ENCODE measurements at places on chromosomes 6 and 20.

GRCh38 chr6:128690063-128690462 lies 169.7 kb upstream of the PTPRK start:
- no peak for DNase-seq

- DNase-seq = no peak
Measured at GRCh38 chr6:1399085-1399780, 9.9 kb downstream of the FOXF2 start.

- no peak for DNase-seq
Measured at GRCh38 chr6:114739656-114740055, 396.8 kb upstream of the HS3ST5 start.

DNA sequence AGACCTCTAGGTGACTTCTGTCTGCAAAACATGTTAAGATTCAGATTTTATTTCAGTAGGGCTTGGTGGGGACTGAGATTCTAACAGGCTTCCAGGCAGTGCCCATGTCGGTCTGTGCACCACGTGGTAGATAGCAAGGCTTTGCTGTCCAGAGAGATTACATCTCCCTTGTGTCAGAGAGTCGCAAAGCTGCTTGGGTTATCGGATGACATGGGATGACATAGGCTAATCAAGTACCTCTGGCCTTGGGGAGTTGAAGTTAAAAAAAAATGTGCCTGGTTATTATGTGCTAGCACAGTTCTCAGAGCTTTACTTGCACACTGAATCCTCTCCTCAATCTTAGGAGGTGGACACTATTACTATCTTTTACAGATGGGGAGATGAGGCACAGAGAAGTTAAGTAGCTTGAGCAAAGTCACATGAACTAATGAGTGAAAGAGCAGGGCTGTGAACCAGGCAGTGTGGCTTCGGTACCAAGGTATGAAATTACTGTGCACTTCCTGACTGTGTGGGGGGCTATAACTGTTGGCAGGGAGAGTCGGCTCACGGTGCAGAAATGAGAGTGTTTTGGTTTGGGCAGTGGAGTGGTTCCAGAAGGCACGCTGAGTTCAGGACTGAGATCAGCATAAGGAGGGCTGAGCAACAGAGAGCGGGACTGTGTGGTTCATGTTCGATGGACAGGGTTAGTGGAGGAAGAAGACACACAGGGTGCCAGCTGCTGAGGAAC lies 41.1 kb downstream of the FARS2 start:
- no peak for DNase-seq

GRCh38 chr20:50245498-50246366 lies 55.1 kb downstream of the CEBPB start:
- DNase-seq = peak; percentile 68

- no peak for DNase-seq
Measured at GRCh38 chr6:124974771-124975377, 12.6 kb downstream of the RNF217 start.

DNA sequence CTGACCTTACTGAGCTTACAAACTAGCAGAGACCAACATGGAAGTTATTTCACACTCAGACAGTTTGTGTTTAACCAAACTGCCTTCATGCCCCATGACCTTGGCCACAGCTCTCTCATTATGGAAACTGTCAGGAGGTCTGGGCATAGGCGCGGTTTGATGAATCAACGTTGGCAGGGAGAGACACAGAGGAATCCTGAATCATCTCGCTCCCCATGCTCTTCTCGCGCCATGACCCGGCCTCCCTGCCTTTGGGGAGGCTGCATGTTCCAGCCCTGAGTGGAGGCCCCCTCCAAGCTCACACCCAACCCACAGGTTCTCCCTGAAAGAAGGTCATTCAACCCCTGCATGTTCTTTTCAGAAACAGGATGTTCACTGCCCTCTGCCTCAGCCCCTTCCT lies 15.9 kb upstream of the GDAP1L1 start:
- DNase-seq = no peak

DNA sequence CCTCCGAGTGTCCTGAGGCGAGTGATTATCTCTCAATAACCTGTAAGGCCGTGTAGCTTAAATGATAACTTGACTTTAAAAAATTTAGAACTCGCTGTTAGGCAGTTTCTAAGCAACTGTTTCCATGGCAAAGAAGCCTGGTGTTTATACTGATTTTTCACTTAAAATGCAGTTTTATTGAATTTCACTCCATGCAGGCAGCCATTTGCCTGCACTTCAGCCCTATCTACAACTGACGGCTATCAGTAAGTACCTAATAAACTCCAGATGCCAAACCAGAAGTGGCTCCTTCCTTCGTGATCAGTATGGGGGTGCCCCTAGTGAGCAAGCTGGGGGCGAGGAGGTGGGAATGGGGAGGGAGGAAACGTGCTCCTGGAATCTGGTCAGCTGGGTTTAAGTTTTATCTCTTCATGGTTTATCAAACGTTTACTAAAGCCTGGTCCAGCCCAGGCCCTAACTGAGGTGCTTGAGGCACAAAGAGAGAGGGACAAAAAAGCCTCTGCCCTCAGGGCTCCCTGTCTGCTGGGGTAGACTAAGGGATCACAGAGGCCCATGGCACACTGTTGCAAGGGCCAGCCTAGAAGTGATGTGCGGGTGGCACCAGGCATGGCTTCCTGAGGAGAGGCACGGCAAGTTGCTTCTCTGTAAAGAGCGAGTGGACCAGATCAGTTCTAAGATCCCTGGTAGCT lies 45.5 kb downstream of the TTI1 start:
- DNase-seq = no peak

DNA sequence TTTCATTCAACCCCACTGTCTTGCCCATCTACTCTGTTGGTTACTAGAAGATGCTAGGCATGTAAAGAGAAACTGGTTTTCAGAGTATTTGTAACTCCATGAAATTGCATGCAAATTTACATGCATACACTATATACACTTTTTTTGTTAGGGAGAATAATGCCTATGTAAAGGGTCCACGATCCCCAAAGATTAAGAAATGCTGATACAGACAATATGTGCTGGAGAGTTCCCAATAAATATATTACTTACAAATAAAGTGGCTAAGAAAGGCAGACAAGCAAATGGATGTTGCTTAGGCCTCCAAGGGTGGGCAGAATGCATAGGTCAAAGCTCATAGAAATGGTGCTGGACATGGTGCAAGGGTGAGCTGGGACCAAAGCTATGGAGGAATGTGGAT lies 109.6 kb upstream of the NHSL1 start:
- no peak for DNase-seq

GRCh38 chr6:32105433-32105832 lies 3.7 kb downstream of the TNXB start:
- no peak for DNase-seq

DNA sequence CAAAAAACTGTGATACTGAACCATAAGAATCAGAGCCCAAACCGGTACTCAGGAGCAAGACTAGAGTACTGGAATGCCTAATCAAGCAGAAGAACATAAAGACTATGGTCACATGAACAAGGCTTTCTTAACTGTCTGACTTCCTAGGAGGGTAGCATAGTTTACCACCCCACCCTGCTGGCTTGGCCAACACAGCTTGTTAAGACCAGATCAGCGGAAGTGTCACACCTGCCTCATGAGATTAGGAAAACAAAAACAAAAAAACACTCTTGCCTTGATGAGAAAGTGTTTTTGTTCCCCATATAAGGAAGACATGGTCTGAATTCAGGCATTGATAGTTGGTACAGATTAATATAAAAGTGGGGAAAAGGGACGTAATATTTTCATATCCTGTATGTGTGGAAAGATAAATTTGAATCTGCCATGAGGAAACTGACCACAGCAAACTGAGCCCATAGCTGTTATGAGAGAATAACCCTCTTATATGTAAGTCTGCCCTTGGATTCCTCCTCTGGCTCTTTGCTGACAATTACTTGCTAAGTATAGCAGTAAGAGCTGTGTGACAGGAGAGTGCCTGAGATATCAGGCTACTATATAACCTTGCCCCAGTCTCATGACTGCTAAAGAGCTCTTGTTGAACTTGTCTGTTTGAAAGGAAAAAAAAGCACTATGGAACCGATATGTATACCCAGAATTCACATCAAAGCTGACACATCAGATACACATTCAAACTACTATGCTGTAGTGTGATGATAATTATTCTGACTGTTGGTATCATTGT lies 197.1 kb downstream of the EPHA7 start:
- no peak for DNase-seq

GRCh38 chr6:80217794-80218193 lies 111.3 kb downstream of the BCKDHB start:
- no peak for DNase-seq

DNA sequence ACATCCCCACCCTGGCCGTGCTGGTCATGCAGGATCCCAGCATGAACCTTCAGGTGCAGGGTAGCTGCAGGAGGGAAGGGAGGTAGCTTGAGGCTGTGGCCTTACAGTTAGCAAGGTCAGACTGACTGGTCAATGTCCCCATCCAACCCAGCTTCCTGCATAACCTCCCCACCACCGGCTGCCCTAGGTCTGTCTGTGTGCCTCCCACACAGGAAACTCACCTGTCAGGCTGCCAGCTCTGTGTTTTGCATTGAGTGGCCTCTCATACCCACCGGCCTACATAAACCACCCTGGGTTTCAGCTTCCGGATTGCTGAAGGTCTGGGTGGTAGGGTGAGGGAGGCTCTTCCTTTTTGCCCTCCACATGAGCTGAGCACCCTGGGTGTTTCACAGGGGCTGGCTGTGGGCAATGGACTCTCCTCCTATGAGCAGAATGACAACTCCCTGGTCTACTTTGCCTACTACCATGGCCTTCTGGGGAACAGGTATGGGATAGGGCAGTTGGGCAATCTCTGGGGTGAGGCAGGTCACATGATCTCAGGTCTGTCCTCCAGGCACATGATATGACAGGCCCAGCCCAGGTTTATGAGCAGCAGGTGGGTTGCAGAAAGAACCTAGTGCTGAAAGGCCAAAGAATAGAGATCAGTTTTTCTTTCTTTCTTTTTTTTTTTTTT lies 1.8 kb downstream of the CTSA start:
- no peak for DNase-seq

- no peak for DNase-seq
Measured at GRCh38 chr6:166647896-166648295, 20.8 kb upstream of the RPS6KA2 start.

DNA sequence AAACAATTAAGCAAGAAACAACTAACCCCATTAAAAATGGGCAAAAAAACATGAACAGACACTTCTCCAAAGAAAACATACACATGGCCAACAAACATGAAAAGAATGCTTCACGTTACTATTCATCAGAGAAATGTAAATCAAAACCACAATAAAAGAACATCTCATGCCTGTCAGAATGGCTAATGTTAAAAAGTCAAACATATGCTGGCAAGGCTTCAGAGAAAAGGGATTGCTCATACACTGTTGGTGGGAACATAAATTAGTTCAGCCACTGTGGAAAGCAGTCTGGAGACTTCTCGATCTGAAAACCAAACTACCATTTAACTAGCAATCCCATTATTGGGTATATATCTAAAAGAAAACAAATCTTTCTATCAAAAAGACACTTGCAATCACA lies 217.5 kb downstream of the TINAG start:
- DNase-seq = peak; percentile 79

DNA sequence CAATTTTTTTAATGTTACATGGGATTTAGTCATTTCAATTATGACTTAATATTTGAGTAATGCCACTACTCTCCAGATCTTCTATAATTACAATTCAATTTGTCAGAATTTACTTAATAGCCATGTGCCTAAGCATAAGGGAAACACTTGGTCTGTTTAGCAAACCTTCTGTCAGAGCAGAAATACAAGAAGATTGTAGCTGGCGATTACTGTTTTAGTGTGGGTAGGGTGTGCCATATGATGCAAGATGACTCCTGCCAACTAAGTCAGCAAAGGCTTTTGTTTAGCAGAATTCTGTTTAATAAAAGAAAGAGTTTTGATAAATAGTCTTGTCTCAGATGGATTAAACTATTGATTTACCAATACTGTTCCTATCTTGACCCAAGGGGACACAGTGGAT lies 455.4 kb downstream of the RNF144B start:
- DNase-seq = no peak

- no peak for DNase-seq
Measured at GRCh38 chr20:24868396-24868927, 80.6 kb upstream of the CST7 start.

DNA sequence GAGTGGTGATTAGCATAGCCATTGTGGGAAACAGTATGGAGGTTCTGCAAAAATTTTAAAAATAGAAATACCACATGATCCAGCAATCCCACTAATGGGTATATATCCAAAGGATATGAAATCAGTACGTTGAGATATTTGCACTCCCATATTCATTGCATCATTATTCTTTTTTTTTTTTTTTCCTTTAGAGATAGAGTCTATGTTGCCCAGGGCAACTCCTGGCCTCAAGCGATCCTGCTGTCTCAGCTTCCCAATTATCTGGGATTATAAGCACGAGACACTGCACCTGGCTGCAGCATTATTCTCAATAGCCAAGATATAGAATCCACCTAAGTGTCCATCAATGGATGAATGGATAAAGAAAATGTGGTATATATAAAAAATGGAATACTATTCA lies 6.9 kb upstream of the MCCD1 start:
- DNase-seq = no peak

DNA sequence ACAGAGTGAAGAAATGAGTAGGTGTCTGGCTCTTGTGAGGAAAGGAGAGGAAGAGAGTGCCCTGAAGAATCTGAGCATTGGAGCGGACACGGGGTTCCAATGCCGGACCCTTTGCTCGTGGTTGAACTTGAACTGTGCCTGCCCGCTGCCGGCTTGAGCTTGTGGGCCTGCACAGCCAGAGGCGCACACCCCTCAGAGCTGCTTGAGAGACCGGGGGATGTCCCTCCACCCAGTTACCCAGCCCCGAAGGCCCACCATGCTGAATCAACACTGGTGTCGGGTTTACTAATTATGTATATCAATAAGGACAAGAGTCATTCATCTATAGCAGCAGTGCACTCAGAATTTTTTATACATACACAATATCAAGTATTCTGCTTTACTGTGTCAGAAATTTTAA lies 218.3 kb upstream of the CST7 start:
- DNase-seq = no peak

DNA sequence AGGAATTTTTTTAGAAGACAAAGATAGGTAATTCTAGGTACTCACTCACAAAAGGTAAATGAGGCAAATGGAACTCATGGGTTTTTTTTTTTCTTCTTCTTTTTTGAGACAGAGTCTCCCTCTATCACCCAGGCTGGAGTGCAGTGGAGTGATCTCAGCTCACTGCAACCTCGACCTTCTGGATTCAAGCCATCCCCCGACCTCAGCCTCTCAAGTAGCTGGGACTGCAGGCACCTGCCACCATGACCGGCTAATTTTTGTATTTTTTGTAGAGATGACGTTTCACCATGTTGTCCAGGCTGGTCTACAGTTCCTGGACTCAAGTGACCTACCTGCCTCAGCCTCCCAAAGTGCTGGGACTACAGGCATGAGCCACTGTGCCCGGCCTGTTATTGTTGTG lies 126.1 kb downstream of the LRRC1 start:
- no peak for DNase-seq

Data from iris pigment epithelial cell (primary cell).